Small intestine (tissue), 16 donors: ENCODE measurements at places on chromosomes 12 and 14.

DNA sequence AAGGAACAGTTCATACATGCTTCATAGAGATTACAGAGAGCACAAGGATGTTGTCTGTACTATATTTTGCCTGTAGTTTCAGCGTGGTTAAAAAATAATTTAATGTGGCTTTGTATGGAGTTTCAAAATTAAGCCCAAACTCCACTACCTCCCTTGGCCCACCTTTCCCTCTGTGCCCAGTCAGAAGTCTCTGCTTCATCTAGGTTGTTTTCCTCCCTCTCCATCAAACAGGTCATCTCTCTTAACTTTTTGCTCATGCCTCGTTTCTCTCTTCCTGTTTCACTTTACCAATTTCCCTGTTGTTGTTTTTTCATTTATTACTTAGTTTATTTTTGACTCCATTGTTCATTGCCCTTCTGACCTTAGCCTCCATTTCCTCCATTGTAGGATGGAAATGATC lies 94.9 kb upstream of the NEDD1 start:
- DNase-seq: no peak

- no peak for DNase-seq
Measured at GRCh38 chr12:16282978-16283377, 5.5 kb upstream of the SLC15A5 start.

DNA sequence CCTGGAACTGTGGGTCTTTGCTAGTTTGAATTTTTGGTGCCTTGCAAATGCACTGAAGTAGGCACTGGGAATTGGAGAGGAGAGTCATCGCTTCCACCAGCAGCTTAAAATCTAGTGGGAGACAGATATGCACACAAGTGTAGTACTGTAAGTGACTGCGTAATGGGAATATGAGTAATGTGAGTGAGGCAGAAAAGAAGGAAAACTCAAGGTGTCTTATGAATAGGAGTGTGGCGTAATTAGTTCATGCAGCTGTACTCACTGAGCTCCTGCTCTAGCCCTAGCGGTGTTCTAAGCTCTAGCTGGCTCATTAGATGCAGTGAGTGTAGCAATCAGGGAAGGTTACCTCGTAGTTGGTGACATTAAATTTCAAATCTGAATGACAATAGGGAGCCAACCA lies 2.8 kb downstream of the TCP11L2 start:
- DNase-seq: no peak

DNA sequence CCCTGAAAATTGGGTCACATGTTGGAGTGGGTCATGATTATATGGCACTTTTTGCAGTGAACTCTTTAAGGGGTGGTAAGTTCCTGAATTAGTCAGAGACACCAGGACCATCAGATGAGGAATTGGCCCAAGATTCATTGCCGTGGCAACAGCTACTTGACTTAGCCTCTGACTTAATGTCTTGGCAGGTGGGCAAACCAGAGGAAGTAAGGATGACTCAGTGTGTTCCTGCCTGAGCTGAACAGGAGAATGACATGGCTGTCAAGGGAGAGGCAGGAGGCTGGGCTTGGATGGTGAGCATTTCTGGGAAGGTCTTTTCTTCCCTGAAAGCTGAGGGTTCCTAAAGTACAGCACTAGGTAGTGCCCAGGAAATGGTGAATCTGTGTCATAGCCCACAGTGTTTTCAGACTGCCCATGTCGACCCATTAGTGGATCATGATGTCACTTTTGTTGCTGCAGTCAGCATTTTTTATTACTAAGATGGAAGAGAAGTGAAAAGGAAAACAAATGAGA lies 170.1 kb upstream of the PWP1 start:
- no peak for DNase-seq

DNA sequence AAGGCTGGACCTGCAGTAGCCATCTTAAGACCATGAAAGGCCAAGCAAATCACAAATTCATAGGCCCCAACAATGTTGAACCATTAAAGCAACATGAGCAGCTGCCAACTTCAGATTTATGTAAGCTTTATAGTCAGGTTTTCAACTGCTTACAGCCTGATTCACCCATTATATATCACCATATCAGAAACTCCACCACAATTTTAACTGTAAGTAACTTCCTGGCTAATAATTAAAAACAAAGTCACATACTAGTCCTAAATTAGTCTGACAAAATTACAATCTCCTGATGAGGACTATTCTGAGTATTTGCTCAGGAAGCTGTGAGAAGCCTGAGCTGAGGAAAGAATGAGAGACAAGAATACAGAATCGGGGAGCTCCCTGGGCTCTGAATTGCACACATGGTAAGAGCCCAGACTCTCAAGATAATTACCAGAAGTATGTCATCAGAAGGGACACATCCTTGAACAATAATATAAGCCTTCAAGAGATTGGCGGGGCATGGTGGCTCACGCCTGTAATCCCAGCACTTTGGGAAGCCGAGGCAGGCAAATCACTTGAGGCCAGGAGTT lies 55.1 kb downstream of the NUMB start:
- DNase-seq: no peak

DNA sequence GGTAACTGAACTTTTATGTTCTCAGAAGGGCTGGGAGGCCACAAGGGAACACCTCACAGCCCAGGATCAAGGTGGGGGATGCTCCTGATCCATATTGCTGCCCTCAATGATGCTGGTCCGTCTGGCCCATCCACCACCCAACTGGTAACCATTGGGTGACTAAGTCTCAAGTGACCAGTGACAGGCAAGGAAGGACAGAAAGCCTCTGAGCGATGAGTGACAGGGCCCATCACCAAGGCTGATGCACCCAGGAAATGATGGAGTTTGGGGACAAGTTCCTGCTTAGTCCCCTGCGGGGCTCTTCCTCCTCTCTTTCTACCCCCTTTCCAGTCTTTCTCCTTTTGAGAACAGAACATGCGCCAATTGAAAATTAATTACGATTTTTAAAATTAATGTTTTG lies 2.6 kb upstream of the MMP19 start:
- DNase-seq: no peak

GRCh38 chr12:1510056-1510812 lies 84.1 kb downstream of the FBXL14 start:
- no peak for DNase-seq

- no peak for DNase-seq
Measured at GRCh38 chr12:53785161-53785560, 33.4 kb upstream of the CISTR start.

DNA sequence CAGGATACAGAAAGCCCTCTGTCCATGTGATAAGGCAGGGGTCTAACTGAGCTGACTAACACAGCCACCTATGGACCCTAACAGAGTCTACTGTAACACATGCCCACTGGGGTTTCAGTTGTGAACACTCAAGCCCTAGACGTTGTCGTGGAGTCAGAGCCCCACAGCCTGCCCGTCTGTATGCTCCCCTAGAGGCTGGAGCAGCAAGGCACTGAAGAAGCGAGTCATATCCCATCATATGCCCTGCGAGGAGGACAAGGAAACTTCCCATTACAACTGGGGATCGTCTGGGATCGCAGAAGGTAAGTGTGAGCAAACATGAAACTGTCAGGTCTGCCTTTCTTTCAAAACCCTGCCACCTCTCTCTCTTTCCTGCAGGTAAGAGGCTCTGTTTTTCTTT lies 138.1 kb downstream of the GPR65 start:
- no peak for DNase-seq

DNA sequence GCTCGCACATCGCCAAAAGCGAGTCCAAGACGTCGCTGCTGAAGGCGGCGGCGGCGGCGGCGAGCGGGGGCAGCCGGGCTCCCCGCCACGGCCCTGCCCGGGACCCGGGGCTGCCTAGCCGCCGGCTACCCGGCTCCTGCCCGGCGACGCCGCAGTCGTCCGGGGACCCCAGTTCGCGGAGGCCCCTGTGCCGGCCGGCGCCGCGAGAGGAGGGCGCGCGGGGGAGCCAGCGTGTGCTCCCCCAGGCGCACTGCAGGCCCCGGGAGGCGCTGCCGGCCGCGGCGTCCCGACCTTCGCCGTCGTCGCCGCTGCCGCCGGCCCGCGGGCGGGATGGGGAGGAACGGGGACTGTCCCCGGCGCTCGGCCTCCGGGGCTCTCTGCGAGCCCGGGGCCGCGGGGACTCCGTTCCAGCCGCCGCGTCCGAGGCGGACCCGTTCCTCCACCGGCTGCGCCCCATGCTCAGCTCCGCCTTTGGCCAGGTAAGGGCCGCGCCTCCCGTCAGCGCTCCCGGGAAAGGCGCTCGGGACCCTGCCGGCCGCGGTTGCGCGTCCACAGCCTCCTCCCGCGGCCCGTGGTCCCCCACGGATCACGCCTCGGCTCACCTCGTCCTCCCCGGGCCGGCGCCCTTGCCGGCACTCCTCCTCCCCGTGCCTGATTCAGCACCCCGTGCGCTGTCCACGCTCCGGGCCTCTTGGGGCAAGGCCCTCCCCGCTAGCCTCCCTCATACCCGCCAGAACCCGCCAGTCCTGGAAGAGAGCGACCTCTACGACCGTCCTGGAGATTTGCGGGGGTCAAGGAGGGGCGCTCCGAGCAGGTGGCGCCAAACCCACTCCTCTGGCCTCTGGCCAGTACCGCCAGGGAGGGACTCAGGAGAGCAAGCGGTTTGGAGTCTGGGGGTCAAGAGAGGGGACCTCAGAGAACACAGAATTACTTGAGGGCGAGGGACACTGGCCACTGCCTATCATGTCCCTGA lies 721 bp downstream of the CABP1 start:
- DNase-seq: peak; percentile 86

- no peak for DNase-seq
Measured at GRCh38 chr14:100857923-100858837, 32.3 kb downstream of the MEG3 start.

DNA sequence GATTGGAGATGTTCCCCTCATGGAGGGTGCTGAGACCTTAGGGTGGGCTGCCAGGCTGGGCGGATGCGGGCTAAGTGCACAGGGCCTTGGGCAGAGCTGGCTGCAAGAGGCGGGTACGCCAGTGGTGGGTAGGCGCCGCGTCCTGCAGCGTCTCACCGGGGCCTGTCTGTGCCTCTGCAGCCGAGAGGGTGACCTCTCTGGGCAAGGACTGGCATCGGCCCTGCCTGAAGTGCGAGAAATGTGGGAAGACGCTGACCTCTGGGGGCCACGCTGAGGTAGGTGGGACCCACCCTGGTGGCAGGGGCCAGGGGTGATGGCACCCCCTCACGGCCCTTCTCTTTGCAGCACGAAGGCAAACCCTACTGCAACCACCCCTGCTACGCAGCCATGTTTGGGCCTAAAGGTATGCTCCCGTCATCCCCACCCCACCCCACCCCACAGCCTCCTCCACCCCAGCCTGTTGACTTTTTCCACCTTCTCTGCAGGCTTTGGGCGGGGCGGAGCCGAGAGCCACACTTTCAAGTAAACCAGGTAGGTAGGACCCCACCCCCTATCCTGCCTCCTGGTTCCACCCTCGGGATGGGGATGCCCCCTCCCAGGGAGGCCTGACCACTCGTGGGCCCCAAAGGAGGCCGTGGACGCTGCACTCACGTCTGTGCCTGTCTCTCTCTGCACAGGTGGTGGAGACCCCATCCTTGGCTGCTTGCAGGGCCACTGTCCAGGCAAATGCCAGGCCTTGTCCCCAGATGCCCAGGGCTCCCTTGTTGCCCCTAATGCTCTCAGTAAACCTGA lies 1.5 kb downstream of the CRIP1 start:
- peak; percentile 39 for DNase-seq

DNA sequence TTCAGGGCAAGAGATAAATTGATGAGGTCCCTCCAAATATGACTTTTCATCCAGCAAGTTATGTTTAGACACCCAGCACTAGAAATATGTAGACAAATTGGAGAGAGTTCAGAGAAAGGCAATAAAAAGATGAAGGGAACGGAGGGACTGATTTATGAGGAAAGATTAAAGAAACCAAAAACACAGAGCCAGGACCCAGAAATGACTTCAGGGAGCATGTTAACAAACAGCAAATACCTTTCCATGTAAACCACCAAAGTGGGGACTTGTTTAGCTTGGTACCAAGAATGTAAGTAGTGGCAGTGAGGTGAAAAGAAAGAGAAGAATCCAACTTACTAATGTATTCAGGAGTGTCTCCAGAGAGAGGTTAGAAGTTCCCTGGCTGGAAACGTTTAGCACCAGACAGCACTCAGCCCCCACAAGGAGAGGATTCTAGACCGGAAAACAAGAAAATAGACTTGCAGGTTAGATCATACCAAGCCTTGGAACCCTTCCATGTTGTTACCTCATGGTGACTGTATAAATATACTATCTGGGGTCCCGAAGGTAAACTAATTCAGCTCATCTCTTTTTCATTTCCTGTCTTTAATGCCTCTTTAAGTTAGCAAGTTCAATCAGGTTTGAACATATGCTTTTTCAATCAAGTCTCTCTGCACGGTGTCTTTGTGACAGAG lies 79.2 kb downstream of the TBC1D30 start:
- no peak for DNase-seq

- DNase-seq: no peak
Measured at GRCh38 chr12:117476341-117476740, 114.9 kb upstream of the NOS1 start.

- peak; percentile 39 for DNase-seq
Measured at GRCh38 chr12:6866920-6867412, 365 bp upstream of the TPI1 start.

GRCh38 chr12:26564391-26564790 lies 268.6 kb downstream of the ITPR2 start:
- no peak for DNase-seq

- DNase-seq: no peak
Measured at GRCh38 chr12:122560138-122560537, 33.1 kb downstream of the KNTC1 start.

DNA sequence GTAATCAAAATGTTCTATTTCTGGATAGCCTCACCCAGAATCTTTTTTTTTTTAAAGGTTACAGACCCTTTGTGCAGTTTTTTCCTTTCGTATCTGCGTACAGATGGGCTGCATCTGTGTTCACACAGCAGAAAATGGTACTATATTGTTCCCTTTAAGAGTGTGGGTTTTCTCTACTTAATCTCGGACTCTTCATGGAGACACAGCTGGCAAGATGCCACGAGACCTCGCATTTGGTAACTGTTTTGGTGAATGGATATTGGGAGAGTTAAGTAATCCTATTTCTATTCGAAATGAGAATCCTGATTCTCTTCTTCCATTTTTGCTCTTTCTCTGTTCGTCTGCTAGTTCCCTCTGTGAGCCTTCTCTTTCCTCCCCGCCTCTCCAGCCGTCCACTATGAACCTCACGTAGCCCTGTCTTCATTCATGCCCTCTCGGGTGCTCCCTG lies 85.7 kb downstream of the SAMD4A start:
- no peak for DNase-seq

- DNase-seq: no peak
Measured at GRCh38 chr14:93765155-93765554, 23.1 kb downstream of the PRIMA1 start.

GRCh38 chr12:131716282-131716681 lies 5.4 kb downstream of the SFSWAP start:
- DNase-seq: no peak

- DNase-seq: peak; percentile 74
Measured at GRCh38 chr14:67514650-67515385, 18.3 kb upstream of the PLEKHH1 start.

GRCh38 chr14:92033906-92034687 lies 5.8 kb downstream of the TRIP11 start:
- peak; percentile 58 for DNase-seq

- DNase-seq: no peak
Measured at GRCh38 chr12:103482365-103482764, 13.4 kb downstream of the C12orf42 start.

GRCh38 chr14:66070542-66071319 lies 415.4 kb upstream of the CCDC196 start:
- DNase-seq: peak; percentile 61

- DNase-seq: no peak
Measured at GRCh38 chr14:98161356-98161755, 1110.6 kb downstream of the BCL11B start.
